ENCODE measurements at places on chromosomes 16 and 17. TPM values are rescaled to one million over a fixed set of nuclear protein-coding genes. Genes with fewer than 3 reads are reported as not detected.
A peak's percentile ranks its signal among the peaks of the same experiment; 100 is the strongest.

The TOM1L1 gene
- 1.4 TPM for total RNA-seq

- H3K27me3 ChIP-seq: no peaks in the 10 kb centered on the region
- ATAC-seq: no peak
- peaks cover 43% of the 10 kb centered on the region for H3K36me3 ChIP-seq
- H3K27ac ChIP-seq: no peak overlapping the region
- H3K4me3 ChIP-seq: no peak overlapping the region
These were observed 49.9 kb upstream of the ZNF750 start for GRCh38 chr17:82889496-82890338.

The ARHGDIG gene
- total RNA-seq: not detected

The KLHL11 gene
- total RNA-seq: 16.2 TPM

The NAA60 gene
- total RNA-seq: 38.7 TPM

GRCh38 chr16:2753733-2754020 is 1.2 kb downstream of the SRRM2 start:
- H3K4me1 ChIP-seq: peaks cover 46% of the 10 kb centered on the region
- H3K27me3 ChIP-seq: no peaks in the 10 kb centered on the region
- peak overlapping the region; percentile 96 for H3K27ac ChIP-seq
- peak overlapping the region; percentile 95 for H3K4me3 ChIP-seq
- H3K36me3 ChIP-seq: peaks cover 75% of the 10 kb centered on the region
- no peak for ATAC-seq

- peaks cover 59% of the 10 kb centered on the region for H3K36me3 ChIP-seq
- H3K27ac ChIP-seq: no peak overlapping the region
- no peak overlapping the region for H3K4me3 ChIP-seq
- H3K4me1 ChIP-seq: peaks cover 14% of the 10 kb centered on the region
- no peak for ATAC-seq
These were observed 7.2 kb downstream of the TP53I13 start for GRCh38 chr17:29575511-29576213.

The ITGAL gene
- total RNA-seq: 319 TPM

GRCh38 chr16:77662246-77662645 is 60.1 kb upstream of the NUDT7 start:
- no peak overlapping the region for H3K4me3 ChIP-seq
- H3K36me3 ChIP-seq: no peaks in the 10 kb centered on the region
- ATAC-seq: no peak
- H3K4me1 ChIP-seq: no peaks in the 10 kb centered on the region
- peaks cover 21% of the 10 kb centered on the region for H3K27me3 ChIP-seq

- no peak for ATAC-seq
- H3K27me3 ChIP-seq: no peaks in the 10 kb centered on the region
- peaks cover 30% of the 10 kb centered on the region for H3K4me1 ChIP-seq
- peak overlapping the region; percentile 98 for H3K4me3 ChIP-seq
- H3K36me3 ChIP-seq: peaks cover 87% of the 10 kb centered on the region
These were observed 2.6 kb downstream of the TSPOAP1 start for GRCh38 chr17:58325976-58326468.

DNA sequence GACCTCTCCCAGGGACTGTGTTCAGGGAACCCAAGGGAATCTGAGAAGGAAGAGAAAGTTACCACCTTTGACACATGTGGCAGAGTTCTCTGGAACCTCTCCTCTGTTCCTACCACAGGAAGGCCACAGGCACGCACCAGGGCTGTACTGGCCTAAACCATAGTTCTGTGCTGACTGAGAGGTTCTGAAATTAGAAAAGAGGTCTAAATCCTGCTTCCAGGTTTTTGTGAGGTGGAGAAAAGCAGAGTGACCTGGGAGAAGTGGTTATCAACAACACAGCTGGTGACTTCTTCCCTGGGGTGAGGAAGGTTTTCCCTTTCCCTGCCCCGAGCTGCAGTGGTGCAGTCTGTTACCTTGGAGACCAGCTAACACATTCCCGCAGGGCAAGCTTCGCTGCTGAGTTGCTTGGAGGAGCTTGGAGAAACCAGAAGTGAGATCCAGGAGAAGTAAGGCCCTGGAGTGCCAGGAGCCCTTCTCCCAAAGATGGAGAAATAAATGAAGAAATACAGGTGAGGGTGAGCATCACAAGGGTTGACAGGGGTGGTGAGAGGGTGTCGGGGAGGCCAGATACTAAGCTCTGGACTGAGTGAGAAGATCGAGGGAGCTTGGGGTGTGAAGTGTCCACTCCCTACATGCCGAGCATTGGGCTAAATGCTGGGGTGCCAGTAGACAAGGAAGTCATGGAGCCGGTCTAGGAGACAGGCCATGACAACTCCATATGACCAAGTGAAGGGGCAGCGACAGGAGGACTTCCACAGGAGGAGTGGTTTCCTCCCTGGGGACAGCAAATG is at the start of gene VWA3A:
TSS of gene VWA3A (plus strand) at position 399 of the 791 bp plus-strand sequence. CDS start at position 496, 97 bp downstream.
- no peak for ATAC-seq
- no peak within 1 kb of the TSS for H3K27ac ChIP-seq
- H3K4me3 ChIP-seq: no peak within 1 kb of the TSS
- peaks cover 4% of the 10 kb centered on the region for H3K36me3 ChIP-seq

DNA sequence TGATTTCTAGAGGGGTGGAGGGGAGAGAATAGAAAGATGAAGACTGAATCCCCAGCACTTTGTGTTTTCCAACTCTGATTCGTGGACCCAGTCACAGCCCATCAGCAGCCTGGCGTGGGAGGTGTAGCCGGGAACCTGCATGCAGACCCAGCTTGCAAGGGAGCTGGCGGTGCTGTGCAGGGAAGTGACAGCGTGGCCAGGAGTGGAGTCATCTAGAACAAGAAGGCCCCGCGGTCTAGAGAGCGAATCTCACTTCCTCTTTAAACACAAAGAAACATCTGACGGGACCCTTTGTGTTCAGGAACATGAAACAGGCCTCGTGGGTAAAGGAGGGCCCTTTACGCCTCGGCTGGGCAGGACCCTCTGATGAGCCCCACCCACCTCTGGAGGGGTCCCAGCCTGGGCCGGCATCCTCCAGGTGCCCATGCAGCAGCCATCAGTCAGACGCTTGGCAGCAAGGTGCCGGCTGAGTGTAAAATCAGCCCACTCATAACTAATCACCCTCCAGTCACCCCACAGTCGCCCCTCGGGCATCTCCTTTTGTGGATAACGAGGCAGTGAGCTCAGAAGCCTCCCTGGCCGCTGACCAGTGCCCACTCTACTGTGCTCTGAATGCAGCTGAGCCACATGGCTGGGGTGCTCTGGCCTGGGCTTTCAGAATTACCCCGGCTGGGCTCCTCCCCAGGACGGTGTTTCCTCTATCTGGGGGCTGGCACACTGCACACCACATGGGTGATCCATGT is 4.4 kb downstream of the SNAI3 start:
- peak; percentile 73 for ATAC-seq
- peak overlapping the region; percentile 75 for H3K4me3 ChIP-seq
- peak overlapping the region; percentile 76 for H3K27ac ChIP-seq
- peaks cover 11% of the 10 kb centered on the region for H3K36me3 ChIP-seq

DNA sequence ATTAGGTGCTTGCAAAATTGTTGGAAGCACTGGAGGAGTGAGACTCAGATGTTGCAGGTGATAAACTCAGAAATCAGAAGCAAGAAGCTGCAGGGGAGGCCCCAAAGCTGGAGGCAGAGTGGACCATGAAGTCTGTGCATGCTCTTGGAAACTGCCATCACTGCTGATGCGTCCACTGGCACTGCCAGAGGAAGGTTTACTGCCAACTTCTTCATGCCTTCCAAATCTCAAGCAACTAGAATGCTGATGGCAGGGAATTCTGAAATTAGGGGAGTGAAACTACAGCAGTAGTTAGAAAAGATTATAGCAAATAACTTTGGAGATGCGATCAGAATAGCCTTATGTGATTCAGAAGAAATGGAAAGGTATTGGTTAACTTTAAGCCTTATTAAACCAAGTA is 277.1 kb upstream of the SDK2 start:
- no peaks in the 10 kb centered on the region for H3K4me1 ChIP-seq
- H3K4me3 ChIP-seq: no peak overlapping the region
- peaks cover 14% of the 10 kb centered on the region for H3K27me3 ChIP-seq

The PTX4 gene
- total RNA-seq: not detected

Measured in activated T-helper 17 cell treated with anti-CD3 and anti-CD28 coated beads, Interleukin-2, amount 50 U/mL, for 72 hours (primary cell).